ENCODE measurements at places on chromosomes 2 and 18.

DNA sequence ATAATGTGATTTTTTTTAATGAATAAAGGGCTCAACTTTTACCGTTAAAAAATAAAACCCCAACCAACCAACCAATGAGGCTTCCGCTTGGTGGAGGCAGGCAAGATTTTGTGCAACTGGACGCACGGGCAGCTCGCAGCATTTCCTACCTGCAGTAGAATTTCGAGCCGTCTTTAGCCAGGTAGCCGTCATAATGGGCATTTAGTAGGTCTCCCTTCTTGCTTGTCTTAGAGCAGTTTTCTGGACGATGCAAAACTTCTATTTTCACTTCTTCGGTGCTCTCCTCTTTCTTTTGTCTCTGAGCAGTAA is 316 bp downstream of the FKBP7 start:
- peak; percentile 17 for DNase-seq

DNA sequence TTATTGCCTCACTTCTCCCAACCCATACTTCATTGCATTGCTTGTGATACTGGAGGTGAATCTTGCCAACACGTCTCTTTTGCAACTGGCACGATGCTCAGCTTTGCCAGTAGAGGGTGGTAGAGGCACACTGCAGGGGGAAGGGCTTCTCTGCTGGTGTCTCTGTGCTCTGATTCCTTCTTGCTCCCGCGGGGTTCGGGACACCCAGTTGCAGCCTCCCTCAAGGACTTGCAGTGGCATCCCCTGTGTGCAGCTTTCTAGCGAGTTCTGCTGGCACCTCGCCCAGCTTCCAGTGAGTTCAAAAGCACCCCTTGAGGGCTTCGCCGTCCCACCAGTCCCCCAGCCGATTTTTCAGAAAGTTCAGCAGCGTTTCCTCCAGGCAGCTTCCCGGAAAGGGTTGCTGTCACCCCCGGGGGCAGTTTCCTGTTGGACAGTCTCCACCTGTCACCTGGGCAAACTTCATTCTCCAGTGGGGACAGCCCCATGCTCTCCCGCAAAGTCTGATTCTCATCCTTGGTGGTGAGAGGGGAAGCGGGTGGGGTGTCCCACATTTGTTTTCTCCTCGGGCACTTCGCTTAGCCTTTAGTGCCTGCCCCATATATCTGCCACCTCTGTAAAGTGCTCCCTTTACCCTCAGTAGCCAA is 35.4 kb upstream of the EN1 start:
- DNase-seq: peak; percentile 74

- DNase-seq: no peak
These were observed 24.4 kb downstream of the MRPL33 start for GRCh38 chr2:27795868-27796277.

DNA sequence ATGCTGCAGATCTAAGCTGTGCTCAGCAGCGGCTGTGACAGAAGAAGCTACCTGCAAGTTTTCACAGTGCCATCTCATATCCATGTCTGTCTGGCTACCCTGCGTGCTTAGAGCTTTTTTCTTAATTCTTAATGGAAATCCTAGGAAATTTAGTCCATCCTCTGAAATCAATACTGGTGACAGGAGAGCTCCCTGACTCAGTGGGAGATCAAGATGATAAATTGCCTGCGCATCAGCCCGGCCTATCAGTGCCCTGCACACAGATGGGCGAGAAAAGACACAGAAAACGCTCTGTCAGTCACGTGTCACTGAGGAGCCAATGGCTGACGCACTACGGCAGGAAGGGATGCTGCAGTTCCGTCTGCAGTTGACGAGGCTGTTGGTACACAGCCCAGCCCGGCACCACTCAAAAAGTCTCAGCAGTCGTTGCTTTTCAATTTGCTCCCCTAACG is 819.6 kb upstream of the FSHR start:
- peak; percentile 68 for DNase-seq

GRCh38 chr2:59888015-59888414 is 665.4 kb downstream of the BCL11A start:
- peak; percentile 38 for DNase-seq

- DNase-seq: no peak
These were observed 95.8 kb upstream of the TEX51 start for GRCh38 chr2:126802774-126803433.

DNA sequence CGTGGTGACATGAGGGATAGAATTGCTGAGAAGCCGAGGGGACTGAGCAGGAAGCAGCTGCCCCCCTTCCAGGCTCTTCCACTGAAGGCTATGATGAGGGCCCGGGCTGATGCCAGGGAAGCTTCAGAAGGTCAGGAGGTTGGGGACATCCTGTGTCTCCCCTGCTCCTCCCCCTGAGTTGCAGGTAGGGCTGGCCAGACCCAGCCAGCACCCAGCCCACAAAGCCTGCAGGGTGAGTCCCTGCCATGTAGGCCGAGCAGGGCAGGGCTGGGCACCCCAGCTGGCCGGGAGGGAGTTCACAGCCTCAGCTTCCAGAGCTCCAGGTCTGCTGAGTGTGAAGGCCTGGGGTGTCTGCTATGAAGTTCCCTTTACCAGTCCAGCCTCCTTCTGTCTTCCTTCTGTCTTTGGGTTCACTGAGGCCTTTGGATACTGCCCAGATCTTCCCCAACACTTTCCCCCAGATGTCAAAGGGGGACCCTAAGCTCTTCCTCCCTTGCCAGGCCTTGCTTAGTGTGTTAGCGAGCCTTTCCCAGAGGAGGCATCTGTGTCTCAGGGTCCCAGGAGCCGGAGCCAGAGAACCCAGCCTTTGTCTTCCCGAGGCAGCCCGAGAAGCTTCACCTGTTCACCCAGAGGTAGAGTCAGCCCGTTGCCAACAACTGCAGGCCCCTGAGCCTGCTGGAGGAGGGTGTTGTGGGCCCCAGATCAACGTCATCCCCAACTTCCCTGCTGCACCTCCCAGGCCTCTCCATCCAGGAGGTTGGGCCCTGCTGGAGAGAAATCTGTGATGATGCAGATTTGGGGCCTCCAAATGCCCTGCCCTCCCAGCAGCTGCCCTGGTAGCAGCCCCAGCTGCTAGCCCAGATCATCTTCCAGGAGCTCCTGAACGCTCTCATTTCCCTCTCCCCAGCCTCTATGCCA is 3.6 kb upstream of the NCL start:
- no peak for DNase-seq

DNA sequence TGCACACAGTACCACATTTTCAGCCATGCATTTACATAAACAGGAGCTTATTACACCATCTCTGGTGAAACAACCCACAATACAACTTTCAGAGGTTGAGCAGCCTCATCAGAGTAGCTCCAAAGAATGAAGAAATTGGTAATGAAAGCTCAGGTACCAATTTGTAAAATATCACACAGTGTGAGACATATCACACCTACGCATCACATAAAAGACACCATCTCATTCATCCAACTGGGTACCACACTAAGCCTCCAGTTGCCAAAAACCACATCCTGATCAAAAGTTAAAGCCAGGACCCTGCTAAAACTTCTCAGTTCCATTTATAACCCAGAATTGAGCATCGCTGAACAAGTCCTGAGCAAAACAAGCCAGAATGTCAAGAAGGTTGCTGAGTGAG is 4.6 kb downstream of the TMEM163 start:
- DNase-seq: no peak

- no peak for DNase-seq
These were observed 606.6 kb upstream of the SYT4 start for GRCh38 chr18:43883886-43884285.

DNA sequence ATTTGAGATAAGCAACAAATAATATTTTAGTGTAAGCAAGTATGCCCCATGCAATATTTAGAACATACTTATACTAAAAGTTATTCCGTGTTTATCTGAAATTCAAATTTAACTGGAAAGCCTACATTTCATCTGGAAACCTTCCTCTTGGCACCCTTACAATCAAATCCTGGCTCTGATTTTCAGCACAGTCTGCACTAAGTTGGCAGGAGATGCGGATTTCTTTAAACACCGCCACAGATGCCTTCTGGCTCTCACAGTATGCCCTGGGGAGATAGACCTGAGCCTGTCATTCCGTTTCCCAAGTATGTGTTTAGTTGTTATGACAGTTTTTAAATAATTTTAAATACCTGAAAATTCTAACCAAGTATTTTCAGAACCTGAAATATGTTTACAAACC is 7.3 kb upstream of the MLPH start:
- no peak for DNase-seq

DNA sequence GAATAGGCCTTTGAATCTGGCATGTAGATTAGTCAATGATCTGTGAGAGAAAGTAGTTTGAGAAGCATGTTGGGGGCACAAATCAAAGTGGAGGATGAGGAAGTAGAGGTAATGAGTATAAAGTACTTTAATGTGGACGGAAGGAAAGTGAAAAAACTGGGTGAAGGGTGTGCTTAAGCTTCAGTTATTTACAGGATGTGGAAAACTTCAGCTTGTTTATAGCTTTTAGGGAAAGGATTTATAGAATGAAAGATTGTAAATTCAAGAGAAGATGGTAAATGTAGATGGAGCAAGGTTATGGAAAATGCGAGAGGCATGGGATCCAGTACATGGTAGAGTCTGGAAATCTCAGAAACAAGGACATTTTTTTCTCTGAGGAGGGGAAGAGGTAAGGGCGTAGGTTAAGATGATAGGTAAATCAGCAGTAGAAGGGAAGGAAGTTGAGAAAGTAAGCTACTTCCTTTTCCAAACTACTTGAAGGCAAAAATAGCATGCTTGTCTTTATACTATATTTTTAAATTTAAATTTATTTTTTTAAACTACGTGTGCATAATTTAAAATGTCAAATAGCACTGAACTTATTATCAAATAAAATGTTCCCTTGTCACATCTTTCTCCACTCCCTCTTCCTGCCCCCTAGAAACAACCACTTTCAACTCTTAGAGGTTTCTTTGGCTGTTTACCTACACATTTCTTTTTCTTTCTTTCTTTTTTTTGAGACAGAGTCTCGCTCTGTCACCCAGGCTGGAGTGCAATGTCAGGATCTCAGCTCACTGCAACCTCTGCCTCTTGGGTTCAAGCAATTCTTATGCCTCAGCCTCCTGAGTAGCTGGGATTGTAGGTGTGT is 8.5 kb downstream of the FAM117B start:
- DNase-seq: no peak

GRCh38 chr2:73652348-73652747 is 10.1 kb upstream of the NAT8 start:
- no peak for DNase-seq

DNA sequence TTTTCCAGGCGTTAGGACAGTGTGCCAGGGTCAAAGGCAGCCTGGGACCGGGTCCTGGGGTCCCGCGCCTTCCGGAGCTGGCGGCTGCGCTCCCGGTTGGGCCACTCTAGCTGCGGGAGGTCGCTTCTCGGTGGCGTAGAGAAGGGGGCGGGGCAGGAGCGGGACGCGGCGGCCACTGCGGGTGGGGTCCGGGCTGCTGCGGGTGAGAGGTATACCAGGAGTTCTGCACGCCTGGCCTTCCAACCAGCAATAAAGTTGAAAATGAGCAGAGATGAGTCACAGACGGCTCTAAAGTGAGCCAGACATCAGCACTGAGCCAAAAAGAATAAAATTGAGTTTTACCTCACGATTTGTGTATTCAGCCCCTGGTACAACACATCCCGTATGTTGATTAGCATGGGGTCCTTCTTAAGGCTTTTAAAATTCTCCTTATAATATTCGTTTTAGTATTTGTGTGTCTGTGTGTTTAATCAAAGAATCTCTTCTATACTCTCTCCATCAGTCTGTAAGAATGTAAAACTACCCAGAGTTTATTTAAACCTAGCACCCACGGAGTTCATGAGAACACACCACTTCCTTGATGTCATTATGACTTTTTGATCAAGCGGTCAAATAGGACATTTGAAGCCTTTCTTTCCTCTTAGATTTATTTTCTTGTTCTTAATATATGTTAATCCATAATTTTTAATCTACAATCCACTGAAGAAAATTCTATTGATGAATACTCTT is at the start of gene C1GALT1C1L:
Gene C1GALT1C1L (minus strand): TSS at position 108 of the 729 bp plus-strand sequence. CDS start 107 bp downstream, at position 1.
- peak; percentile 61 for DNase-seq

DNA sequence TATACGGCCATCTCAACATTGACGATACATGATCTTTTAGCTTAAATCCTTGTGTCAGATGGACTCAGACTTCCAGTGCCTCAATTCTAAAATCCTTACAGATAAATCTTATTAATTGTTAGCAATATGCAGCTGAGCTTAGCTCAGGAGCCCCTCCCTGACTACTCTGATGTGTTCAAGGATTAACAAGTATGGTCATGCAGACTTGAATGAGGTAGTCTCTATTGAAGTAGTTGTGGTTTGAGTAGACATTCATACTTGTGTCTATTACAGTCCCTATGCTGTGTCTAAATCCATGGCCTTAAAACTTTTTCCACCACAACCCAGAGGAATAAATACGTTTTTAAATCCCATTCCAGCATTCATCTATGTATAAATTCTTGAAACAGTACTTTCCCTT is 119.5 kb downstream of the NUP35 start:
- DNase-seq: no peak

- DNase-seq: no peak
These were observed 8.5 kb upstream of the RMDN2 start for GRCh38 chr2:37916512-37917082.

- DNase-seq: no peak
These were observed 54.1 kb downstream of the CPO start for GRCh38 chr2:206993396-206993911.

DNA sequence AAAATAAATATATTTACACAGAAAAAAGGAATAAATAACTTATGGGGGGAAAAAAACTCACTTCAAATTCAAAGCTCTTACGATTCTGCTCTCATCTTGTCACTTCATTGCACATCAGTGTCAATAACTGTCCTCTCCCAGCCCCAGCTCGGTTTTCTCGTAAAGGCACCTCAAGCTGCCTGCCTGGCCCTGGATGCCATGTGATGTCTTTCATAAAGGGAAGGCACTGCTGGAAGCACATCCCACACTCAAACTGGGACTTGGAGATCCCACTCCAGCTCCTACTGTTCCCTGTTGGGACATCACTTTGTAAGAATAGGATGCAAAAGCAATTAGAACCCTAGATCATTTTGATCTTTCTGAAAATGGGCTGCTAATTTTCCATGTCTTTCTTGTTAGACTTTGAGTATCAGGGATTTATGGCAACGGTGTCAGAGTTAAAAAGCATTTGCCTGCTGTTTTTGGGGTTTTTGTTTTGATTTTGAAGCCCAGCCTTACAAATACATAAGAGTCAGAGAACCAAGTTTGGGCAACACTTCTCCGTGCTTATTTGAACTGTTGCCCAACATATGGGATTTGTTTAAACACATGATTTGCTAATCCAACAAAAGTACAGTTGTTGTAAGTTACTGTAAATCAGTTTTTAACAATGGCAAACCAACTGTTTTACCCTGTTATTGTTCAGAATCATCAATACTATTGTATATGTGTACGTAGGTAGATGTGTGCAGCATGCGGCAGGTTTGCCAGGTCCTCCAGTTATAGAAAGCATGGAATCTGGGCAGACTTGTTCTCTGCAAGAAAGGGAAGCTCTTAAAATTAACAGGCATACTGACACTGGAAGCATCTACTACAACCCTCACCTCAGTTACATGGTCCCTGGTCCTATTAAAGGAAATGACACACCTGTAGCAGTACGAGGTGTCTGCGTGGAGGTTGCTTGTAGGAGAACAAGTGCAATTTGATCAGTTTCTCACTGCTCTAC is 20.6 kb downstream of the SERTAD2 start:
- no peak for DNase-seq

- peak; percentile 78 for DNase-seq
These were observed at the start of gene CHST10 for GRCh38 chr2:100416935-100417710. Gene CHST10, minus strand, starts transcription at chr2:100417668. Its CDS starts 10,993 bp downstream, at chr2:100406675.

All from stimulated activated CD4-positive, alpha-beta T cell treated with anti-CD3 and anti-CD28 coated beads, Interleukin-15, amount 100 ng/mL, for 24 hours (primary cell).